Fibroblast of skin of right quadriceps (primary cell): ENCODE measurements at places on chromosomes 3 and 15.

DNA sequence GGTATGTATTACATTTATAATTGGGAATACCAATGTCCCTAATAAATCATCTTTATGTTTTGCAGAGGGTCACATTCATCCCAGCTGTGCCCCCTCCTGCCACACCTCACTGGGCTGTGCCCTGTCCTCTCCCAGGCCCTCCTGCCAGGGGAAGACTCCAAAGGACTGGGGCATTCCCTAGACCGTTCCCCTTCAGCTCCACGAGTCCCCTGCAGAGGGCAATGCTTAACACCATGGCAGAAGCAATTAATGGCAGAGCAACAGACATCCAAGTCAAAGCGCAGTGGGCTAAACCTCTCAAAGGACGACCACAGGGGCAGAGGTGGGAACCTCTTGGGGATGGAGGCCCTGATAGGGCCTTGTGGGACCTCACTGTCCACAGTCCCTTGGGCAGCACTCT lies 71.3 kb upstream of the SEC13 start:
- DNase-seq: no peak

DNA sequence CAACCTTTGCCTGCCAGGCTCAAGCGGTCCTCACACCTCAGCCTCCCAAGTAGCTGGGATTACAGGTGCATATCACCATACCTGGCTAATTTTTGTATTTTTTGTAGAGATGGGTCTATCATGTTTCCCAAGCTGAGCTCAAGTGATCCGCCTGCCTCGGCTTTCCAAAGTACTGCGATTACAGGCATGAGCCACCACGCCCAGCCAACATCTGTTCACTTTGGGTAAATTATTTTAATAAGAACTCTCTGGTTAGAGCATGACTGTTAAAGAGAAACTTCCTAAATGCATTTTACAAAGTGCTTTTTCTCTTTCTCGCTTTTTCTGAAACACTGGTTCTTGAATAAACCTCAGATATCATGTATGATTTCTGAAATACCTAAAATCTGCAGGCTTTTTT lies 172.5 kb downstream of the PTPRG start:
- DNase-seq: no peak

DNA sequence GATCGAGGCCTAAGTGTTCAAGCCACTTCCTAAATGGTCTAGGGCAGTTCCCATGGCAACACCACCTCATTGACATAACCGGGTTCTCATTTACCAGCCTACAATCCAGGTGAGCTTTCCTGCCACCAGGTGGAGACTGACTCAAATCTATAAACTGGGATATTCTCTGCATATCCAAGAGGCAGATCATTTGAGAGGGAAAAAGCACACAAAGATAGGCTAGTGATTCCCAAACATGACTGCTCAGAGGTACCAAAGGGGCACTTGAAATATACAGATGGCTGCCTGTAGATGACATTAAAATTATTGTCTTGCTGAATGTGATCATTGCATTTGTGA lies 141.3 kb upstream of the PROK2 start:
- peak; percentile 16 for DNase-seq

DNA sequence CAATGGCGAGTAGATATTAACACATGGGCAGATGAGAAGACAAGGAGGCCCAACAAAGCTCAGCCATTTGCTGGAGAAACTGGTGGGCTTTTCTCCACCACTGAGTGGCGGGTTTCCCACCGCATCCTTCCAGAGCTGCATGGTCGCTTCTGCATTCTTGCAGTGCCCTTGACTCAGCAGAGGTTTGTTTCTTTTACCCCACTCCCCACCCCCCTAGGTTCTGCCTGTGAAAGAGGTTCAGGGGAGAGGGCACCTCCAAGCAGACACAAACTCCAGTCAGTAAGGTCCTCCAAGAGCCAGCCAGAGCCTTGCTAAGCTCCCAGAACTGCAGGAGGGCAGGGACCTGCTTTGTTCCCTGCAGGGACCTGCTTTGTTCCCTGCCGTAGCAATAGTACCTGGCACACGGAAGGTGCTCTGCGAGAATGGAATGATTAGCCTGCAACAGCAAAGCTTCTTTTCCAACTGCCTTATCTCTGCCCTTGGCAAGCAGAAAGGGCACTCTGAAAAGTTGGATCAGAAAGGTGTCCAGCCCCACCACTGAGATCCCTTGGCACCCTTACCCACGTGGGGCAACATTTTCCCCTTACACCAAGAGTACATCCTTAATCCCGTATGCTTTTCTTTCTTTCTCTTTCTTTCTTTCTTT lies 1.4 kb downstream of the PAQR5 start:
- DNase-seq: no peak

DNA sequence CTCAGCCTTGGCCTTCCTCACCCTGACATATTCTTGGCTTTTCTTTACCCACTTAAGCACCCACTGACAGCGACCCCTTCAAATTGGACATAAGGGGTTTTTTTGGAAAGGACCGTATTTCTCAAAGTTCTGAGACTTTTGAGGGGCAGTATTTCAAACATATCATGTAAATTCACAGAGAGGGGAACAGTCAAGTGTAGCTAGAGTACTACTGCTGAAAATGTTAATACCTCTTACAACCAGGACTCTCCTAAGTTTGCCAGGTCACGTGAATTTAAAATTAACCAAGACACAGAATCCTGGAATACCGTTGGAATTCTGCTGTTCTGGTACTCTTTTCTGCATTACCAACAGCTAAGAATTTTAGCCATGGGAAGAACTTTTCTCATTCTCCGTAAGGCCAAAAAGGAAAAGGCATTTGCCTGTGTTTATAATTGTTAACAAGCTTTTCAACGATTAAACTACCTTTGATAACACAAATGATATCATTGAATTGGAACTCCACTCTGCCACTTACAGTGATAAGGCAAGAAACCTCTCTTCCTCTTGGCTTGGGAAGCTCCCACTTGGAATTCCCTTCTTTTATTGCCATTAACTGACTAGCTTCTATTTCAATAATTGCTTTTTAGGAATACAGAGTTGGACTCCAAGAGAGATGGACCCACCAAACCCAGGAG lies 597 bp upstream of the GBE1 start:
- peak; percentile 14 for DNase-seq

DNA sequence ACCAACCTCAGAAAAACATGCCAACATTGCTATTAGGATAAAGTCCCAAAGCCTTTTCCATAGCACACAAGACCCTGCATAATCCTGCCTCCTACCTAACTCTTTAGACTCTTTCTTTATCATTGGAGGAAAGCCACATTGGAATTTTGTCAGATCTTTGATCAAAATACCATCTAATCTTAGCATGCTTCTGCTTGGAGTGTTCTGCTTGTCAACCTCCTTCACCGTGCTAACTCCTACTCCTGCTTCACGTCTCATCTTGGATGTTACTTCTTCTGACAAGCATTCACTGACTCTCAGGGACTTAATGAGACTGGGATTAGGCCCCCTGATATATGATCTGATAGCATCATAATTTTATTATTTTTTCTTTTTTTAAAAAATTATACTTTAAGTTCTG lies 7.4 kb upstream of the GLCE start:
- no peak for DNase-seq

DNA sequence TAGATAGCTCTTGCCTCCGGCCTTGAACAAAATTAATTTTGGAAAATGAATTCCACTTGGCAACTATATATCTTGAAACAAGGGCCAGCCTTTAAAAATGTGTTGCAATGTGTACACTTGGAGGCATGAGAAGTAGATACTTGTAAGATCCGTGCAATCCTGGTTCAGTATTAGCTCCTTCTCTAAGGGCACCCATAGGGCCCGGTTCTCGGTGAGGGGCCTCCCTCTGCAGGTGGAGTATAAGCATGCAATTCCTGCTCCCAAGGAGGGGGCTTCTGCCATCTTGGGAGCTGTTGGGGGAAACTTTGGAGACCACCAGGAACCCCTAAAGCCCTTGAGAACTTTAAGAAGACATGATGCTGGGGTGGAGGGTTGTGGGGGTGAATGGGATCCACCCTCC lies 388.7 kb upstream of the RGMA start:
- DNase-seq: no peak

- DNase-seq: peak; percentile 12
Observed at GRCh38 chr3:47000198-47000815, 20.8 kb downstream of the NBEAL2 start.

DNA sequence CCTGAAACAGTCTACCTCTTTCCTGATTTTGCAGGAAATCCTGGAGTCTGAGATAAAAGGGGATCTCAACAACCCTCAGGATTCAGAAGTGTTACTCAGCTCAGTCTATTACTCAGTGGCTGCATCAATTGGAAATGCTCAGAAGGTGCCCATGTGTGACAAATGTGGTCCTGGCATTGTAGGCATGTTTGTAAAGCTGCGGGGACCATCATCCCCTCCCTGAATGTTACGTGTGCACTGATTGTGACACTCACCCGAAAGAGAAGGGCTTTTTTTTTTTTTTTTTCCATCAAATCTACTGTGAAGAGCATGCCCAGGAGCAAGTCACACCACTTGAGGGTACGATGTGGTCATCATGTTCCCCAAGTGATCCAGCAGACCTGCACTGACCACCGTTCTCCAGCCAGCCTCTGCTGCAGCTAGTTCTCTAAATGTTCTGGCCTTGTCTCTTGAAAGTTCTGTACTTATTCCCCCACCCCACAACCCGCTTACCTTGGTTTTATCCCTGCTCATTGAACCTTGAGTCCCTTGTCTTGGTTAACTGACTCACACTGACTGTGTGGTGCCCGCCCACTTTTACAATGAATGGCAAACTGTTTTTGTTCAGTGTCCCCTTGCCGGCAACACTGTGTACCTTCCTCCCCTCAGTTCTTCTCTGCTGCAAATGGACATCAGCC lies 19.8 kb downstream of the ST3GAL6 start:
- DNase-seq: no peak

DNA sequence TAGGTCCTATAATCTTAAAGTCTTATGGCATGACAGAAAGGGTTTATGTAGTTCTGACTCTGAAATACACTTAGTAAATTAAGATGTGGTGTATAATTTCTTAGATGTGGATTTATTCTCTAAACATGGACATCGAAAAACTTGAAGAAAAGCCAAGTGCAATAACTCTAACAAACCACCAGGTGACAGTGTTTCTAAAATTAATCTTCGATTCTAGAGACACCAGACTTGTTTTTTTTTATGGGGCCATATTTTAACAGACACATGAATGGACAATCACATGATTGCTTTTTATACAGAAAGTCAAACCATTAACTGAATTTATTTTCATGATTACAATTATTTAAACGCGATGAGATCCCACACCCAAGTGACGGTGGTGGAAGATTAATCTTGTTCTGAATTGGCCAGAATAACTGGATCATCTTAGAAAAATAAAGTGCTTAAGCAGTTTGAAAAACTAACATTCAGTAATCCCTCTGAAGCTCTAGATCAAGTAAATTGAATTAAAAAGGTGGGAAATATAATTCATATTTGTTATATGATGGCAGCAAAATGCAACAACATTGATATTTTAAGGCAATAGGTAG lies 305.1 kb downstream of the LSAMP start:
- peak; percentile 40 for DNase-seq

- no peak for DNase-seq
Observed at GRCh38 chr3:181728470-181729340, 17.0 kb downstream of the SOX2 start.

DNA sequence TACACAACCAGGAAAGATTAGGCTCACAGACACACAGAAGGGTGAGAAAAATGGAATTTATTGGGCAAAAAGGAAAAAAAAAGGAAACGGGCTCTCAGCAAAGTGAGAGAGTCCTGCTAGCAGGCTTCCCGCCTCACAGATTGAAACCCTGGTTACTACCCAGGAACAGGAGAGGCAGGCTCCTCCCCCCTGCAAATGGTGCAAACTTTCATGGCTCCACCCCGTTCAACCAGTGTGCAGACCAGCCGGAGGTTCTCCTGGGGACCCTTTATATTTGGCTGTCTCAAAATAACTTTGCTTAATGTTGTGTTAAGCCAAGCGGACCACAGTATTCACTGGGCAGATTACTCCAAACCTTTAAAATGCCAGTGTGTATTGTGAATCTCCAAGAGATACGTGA lies 40.3 kb downstream of the IL1RAP start:
- DNase-seq: no peak

- no peak for DNase-seq
Observed at GRCh38 chr15:51374131-51374530, 32.7 kb downstream of the GLDN start.

GRCh38 chr3:57791245-57791644 lies 35.1 kb downstream of the SLMAP start:
- DNase-seq: no peak

GRCh38 chr3:151351648-151352047 lies 22.3 kb upstream of the P2RY13 start:
- DNase-seq: no peak

- no peak for DNase-seq
Observed at GRCh38 chr3:110752307-110752706, 319.3 kb upstream of the NECTIN3 start.

GRCh38 chr3:94004301-94004910 lies 24.0 kb downstream of the STX19 start:
- peak; percentile 61 for DNase-seq

DNA sequence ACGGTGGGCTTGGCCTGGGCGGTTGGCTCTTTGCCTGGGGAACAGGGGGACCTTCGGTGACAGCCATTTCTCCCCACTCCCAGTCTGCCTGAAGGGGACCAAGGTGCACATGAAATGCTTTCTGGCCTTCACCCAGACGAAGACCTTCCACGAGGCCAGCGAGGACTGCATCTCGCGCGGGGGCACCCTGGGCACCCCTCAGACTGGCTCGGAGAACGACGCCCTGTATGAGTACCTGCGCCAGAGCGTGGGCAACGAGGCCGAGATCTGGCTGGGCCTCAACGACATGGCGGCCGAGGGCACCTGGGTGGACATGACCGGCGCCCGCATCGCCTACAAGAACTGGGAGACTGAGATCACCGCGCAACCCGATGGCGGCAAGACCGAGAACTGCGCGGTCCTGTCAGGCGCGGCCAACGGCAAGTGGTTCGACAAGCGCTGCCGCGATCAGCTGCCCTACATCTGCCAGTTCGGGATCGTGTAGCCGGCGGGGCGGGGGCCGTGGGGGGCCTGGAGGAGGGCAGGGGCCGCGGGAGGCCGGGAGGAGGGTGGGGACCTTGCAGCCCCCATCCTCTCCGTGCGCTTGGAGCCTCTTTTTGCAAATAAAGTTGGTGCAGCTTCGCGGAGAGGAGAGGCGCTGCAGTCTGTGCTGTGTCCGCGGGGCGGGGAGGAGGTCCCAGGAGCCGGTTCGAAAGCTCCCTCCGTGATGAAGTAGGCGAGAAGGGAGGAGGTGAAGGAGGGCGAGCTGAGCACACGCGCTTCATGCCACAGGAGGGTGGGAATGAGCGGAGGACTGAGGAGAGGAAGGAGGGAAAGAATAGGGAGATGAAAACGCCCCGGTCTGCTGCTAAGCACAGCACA lies 9.6 kb downstream of the CLEC3B start:
- peak; percentile 42 for DNase-seq

- peak; percentile 79 for DNase-seq
Observed at GRCh38 chr3:146390957-146391356, 78.4 kb downstream of the PLSCR2 start.
